Stimulated activated CD8-positive, alpha-beta memory T cell treated with anti-CD3 and anti-CD28 coated beads, Interleukin-4, amount 100 ng/mL, for 1 hour (primary cell): ENCODE measurements at places on chromosomes 12 and 14.

- no peak for DNase-seq
Observed at GRCh38 chr14:52879958-52880357, 70.9 kb downstream of the FERMT2 start.

DNA sequence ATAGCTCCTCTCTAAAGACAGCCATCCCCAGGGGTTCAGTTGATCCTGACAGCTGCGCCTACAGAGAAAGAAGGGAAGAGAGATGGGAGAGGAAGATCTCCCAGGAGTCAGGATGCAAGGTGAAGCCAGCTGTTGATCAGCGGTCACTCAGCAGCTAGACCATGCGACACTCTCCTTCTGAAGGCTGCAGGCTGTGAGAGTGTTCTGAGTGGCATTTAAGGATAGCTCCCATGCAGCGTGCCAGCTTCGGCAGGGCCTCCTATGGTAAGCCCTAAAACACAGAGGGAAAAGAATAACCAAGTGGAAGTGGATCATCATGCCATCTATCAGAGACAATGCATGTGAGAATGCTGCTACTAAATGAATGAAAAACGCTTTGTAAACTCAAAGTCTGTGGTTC, 197.9 kb upstream of the NUDT4 start:
- DNase-seq = no peak

DNA sequence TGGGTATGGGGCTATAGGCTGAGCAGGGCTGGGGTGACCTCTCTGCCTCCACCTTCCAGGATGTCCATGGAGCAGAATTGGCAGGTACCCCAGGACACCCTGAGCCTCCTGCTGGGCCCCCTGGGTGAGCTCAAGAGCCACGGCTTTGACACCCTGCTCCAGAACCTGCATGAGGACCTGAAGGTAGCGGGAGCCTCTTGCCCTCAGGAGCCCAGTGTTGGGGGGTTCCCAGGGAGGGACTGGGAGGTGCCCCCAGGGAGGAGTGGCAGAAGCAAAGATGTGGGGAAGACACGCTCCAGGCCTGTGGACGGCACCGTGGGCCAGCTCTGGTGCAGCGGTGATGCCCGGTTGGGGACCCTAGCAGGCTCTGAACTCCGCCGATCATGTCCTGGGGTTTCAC, 8.3 kb downstream of the TNFAIP2 start:
- DNase-seq = no peak

GRCh38 chr12:93563807-93564538, 8.5 kb upstream of the SOCS2 start:
- no peak for DNase-seq

DNA sequence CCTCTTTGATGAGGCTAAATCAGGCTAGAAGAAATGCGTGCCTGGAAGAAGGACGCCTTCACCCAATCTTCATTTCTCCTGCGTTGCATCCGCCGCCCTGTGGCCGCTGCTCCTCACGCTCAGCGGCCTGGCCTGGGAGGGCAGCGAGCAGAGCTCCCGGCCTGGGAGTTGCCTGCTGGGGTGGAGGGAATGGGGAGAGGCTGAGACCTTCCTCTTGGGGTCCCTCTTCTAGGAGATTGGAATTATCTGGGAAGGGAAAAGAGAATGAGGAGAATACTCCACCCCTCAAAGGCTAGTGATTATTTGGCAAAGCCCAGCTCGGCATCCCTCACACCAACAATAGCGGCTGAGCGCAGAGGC, 2.4 kb upstream of the HOXC12 start:
- no peak for DNase-seq

GRCh38 chr14:67524634-67524963, 8.5 kb upstream of the PLEKHH1 start:
- DNase-seq = no peak

- no peak for DNase-seq
Observed at GRCh38 chr12:86138770-86139169, 117.4 kb downstream of the MGAT4C start.

DNA sequence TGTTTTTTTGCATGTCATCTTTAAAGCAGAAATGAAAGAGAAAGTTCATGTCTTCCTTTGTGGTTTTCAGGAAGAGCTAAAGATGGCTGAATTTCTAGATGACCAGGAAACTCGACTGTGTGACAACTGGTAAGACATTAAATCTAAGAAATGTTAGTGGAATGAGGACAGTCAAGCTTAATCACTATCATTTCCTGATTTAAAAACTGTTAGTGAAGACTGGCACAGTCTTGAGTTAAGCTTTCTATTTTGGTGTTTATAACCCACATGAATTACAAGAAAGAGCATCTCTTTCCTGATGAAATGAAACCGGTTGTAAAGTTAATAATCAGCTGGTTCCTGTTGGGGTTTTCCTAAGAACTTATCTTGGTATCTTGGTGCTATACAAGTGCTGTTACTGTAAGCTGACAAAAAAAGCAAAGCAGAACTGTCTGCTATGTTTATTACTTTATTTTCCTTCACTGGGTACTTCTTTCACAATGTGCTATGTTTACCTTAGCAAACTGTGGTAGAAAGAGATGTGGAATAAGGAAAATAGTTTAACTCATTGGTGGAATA, 5.2 kb downstream of the TRAFD1 start:
- DNase-seq = no peak

DNA sequence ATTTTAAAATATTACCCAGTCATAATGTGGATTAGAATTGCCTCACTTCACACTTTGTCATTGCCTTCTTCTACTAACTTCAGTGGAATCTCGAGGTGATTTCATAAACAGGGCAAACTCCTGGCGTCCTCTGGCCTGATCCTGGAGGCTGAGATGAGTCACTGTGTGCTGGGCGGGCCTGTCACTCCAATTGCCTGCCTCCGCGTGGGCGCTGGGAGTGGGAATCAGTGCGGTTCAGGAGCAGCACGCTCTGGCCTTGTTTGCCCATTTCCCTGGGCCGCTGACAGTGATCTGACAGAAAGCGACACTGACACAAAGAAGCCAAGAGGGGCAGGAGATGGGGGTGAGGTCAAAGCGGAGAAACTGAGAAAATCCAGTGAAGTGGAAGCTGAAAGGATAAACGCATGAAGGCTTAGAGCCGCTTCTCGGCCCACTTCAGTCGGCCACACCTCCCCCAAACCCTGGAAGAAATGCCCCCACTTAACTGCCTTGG, 29.7 kb downstream of the LGR5 start:
- DNase-seq = no peak
